ENCODE measurements at places on chromosomes 7 and 10. TPM values are rescaled to one million over a fixed set of nuclear protein-coding genes. Genes with fewer than 3 reads are reported as not detected.

GRCh38 chr7:43193893-43194292 is 81.4 kb downstream of the HECW1 start:
- DNase-seq: no peak

DNA sequence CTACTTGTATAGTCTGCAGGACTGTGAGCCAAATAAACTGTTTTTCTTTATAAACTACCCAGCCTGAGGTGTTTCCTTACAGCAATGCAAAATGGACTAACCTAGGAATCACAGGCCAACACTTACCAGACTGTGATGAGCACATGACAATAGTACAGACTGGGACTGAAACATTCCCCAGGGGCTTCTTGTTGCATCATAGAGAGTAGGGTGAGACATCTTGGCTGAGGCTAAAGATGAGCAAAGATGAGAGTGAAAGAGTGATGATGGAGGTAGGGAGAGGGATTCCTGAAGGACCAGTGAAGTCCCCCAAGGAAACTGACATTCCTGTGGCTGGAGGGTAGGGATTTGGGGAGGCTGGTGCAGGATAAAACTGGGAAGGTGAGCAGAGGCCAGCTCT is 194.4 kb downstream of the TPST1 start:
- DNase-seq: no peak

The KCP gene
- polyA plus RNA-seq: 0.46 TPM

- DNase-seq: no peak
Measured at GRCh38 chr7:42022056-42022455, 215.0 kb downstream of the GLI3 start.

- DNase-seq: no peak
Measured at GRCh38 chr10:24882047-24882698, 70.2 kb downstream of the PRTFDC1 start.

DNA sequence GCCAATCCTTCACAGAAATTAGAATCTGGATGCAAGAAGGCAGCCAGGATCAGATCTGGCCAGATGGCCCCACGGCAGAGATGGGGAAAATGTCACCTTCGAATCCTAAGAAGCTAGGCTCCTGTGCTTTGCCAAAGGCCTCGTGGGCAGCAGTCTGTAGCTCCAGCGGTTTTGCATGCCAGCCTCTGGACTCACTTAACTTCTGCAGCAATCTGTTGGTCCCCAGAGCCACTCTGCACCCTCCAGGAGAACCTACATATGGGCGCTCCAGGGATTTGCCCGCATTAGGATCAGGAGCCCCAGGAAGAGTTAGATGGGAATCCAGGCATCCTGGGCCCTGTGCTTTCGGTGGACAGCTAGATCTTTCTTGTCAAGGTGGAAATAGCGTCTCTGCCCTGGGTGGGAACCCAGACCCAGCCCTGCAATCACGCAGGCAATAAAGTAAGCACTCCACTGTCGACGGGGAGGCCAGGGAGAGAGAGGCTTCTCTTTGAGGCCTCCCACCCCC is 10.1 kb upstream of the HOXA13 start:
- no peak for DNase-seq

GRCh38 chr10:118471863-118472262 is 123.6 kb downstream of the PRLHR start:
- DNase-seq: no peak

DNA sequence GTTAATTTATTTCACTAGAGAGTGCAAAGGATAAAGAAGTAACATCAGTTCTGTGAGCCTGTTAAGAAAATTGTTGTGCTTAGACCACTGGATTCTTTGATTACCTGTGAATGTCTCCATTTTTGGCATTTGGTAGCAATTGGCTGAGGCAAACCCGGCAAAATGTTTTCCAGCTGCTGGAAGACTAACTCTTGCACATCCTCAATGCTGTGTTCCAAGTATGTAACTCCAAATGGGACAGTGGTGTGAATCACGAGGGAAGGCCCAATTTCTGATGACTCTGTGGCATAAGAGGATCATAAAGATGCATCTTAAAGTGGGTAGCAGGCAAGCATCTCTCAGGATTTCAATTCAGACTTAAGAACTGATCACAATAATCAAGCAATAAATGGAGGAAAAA is 268.8 kb downstream of the RNLS start:
- no peak for DNase-seq

The PLAU gene
- polyA plus RNA-seq: 0.45 TPM

GRCh38 chr10:69458430-69459100 is 7.3 kb downstream of the TSPAN15 start:
- no peak for DNase-seq

DNA sequence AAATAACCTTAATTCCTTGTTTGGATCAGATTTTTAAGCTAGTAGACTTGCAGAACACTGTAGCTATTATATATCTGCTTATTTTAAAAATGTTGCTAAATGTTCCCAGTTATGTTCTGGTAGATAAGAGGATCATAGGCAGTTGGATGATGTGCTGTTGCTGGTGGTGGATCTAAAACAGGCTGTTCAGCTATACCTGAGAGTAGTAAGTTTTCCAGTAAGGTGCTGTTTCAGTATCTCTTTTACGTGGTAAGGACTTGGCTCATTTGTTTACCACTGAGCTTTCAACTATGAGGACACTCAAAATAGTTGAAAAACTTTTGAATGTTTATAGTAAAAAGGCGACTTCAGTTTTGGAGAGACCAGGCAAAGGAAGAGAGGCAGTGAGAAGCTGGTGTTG is 180.9 kb downstream of the CDK14 start:
- DNase-seq: no peak

DNA sequence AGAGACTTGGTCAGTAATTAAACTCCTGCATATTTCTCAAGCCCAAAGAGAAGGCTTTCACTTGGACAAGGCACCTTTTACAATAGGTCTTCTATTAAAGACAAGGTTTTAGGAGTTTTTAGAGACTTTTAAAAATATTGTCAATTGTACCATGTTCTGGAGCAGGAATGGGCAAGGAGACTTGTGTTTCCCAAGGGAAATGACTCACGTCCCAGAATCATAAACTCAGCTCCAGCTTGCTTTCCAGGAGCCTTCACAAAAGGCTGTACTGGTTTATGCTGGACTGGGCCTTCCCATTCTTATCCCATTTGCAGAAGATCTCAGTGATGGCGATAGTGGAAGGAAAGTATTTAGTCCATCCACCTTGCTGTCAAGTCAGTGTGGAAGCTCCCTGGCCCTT is 7.8 kb upstream of the GLI3 start:
- no peak for DNase-seq

The EPHB4 gene
- 68.6 TPM for polyA plus RNA-seq

The GIMAP5 gene
- polyA plus RNA-seq: not detected

DNA sequence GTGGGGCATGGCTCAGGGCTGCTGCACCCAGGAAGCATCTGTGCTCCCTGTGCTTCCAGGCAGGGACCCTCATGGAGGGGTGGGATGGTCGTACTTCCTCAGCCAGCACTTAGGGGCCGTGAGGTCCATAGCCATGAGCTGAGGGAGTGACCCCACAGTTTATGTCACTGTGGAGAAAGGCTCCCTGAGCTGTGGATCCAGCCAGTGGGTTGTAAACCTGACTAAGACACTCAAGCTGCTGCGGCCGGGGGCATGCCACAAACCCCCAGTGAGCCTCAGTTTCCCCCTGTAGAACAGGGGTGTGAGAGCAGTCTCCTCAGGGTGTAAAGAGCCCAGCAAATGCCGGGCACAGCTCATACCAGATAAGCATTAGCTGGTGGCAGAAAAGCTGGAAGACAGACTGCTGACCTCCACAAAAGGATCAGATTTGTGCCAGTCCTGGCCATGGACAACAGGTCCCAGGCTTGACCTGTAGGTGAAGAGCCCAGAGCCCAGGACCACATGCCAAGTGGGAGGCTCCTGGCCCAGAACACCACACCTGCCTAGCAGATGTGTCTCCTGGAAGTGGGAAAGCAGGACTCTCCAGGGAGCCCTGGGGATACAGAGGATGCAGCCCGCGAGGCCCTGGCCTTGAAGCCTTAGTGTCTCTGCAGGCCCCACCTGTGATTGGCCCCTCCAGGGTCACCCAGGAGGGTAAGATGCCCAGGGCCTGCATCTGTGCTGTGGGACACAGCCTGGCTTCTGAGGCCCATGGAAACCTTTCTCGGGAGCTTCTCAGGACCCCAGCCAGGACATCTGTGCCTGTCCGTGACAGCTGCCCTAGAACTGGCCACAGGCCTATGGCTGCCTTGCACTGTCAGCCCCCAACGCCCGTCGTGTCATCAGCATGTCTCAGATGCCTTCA is 78.1 kb upstream of the RET start:
- no peak for DNase-seq

- no peak for DNase-seq
Measured at GRCh38 chr10:119778776-119779445, 53.1 kb downstream of the INPP5F start.

The HHEX gene
- 44.5 TPM for polyA plus RNA-seq

The PNLIP gene
- polyA plus RNA-seq: not detected

DNA sequence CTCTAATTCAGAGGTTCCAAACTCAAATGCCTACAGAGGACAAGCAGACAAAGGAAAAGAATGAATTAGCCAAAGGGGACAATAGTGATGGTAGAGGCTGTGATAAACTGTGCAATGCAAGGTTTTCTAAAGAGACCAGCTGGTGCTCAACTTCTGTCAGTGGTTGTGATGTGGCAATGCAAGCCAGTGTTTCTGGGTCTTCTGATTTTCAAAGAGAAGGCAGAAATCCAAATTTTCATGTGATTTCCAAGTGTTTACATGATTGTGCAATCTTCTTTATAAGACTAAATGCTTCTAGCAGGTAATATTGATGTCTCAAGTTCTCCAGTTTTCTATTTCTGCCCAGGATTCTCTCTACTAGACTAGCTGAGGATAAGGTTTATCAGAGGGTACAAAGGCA is 135.9 kb downstream of the PCDH15 start:
- DNase-seq: no peak

- peak; percentile 52 for DNase-seq
Measured at GRCh38 chr10:73262105-73262730, 9.8 kb upstream of the MRPS16 start.

The SPDYE2 gene
- polyA plus RNA-seq: not detected

DNA sequence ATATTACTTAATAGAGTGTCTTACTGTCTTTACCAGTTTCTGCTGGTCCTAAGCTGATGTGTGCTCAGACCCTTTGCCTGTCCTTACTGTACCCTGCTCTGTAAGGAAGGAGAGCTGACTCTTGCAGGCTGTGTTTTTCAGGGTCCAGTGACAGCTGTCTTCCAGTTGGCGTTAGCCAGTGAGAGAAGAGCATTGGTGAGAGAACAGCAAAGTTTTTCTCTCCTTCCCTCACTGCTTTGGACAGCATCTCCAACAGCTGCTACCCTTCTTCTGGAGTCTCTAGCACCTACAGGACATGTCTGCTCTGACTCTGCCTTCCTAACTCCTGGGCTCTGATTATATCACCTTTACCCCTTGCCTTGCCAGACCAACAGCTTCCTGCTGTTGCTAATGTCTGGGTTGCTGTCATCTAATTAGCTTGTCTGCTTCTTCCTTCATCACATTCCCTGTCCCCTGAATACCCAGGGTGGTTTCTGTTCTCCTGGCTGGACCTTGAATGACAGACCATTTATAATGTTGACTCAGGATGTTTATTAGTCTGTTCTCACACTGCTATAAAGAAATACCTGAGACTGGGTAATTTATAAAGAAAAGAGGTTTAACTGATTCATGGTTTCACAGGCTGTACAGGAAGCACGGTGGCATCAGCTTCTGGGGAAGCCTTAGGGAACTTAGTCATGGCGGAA is 23.5 kb upstream of the PANK1 start:
- DNase-seq: peak; percentile 48

The DGKB gene
- polyA plus RNA-seq: not detected

GRCh38 chr7:159105832-159106811 is 38.5 kb downstream of the VIPR2 start:
- DNase-seq: no peak

The ADRA2A gene
- not detected for polyA plus RNA-seq

The HPSE2 gene
- 0.01 TPM for polyA plus RNA-seq

- peak; percentile 55 for DNase-seq
Measured at GRCh38 chr10:122014652-122015248, 25.8 kb downstream of the TACC2 start.

DNA sequence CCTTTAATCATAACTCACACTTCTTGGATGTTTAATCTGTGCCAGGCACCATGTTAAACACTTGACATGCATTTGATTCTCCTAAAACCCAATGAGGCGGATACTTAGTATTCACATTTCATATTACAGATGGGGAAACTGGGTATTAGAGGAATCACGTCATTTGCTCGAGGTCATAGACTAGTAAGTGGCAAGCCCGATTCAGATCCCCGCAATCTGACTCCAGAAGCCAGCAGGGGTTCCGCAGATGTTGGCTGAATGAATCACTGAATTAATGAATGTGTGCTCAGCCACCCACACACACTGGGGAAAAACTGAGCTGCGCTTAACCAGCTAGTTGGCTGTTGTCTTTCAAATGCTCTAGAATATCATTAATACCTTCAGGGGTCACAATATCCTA is 22.5 kb upstream of the ENO4 start:
- no peak for DNase-seq

DNA sequence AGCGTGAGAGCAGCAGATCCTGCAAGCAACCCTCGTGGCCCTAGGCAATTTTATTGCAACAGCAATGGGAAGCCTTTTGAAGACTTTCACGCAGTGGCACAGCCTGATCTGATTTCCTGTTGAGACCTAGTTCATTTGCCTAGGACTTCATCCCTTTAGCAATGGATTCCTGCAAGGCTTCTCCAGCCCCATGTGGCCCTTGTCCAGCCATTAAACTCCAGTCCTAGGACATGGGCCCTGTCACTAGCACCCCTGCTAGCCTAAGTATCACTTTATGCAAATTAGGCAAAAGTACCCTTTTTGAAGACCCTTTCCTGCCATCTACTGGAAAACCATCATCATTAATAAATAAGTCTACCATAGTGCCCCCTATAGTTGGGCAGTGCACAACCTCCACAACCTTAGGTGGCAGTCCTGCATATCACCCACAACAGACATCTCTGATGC is 379.4 kb downstream of the GALNT17 start:
- DNase-seq: no peak

The FRG2B gene
- not detected for polyA plus RNA-seq

DNA sequence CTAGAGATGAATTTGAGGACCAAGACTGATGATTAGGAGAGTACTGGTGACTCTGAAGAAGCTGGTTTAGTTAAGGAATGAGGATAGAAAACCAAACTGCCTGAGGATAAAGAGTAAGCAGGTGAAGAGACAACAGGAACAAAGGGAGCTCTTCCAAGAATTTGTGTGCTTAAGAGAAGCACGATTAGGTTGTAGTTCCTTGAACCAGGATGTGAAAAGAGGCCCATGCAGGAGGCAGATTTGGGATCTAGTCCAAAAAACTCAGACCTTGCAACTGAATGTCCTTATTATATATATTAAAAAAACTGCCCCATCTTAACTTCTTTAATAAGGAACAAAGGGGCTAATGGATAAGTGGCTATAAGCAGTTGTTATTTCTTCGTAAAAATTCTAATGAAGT is 150.4 kb downstream of the SKAP2 start:
- DNase-seq: no peak

- DNase-seq: no peak
Measured at GRCh38 chr10:102426803-102427287, 5.5 kb downstream of the CUEDC2 start.

Measured in HepG2 (cell line).